ENCODE measurements at places on chromosomes 16 and 17.

- DNase-seq: peak; percentile 25
Observed at GRCh38 chr16:54135361-54136275, 151.0 kb downstream of the IRX3 start.

DNA sequence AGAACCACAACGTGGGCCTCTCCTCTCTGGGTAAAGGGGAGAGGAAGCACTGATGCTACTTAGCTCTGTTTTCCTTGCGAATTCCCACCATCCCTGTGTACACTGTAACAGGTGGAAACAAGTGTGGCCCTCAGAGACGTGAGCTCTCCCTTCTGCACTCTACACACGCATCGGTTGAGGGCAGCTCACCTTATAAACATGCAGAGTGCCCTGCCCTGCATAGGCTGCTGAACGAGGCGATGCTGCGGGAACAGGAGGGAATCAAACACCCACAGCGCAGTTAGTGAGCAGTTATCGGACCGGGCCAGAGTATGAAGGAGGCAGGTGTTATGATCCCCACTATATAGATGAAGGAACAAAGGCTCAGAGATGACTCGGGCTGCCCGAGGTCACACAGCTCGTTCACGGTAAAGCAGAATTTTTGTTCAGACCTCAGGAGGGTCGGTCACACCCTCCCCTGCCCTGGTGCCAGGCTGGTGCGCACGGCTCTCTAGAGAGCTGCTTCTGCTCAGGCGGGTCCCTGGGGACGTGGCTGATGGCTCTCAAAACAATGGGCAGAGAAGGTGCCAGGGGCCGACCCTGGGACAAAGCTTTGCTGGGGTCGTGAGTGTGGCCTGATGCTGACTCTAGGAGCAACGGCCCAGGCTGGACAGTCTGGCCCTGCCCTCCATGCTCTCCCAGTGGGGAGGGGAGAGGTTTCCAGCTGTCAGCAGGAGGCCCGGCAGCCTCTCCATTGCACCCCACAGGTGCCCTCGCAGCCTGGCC lies 68.5 kb downstream of the RPH3AL start:
- no peak for DNase-seq

- DNase-seq: no peak
Observed at GRCh38 chr17:83146347-83146746, 66.9 kb downstream of the METRNL start.

GRCh38 chr17:17269926-17270773 lies 10.9 kb downstream of the COPS3 start:
- DNase-seq: no peak

- peak; percentile 71 for DNase-seq
Observed at GRCh38 chr16:2205967-2206313, 686 bp downstream of the MLST8 start.

DNA sequence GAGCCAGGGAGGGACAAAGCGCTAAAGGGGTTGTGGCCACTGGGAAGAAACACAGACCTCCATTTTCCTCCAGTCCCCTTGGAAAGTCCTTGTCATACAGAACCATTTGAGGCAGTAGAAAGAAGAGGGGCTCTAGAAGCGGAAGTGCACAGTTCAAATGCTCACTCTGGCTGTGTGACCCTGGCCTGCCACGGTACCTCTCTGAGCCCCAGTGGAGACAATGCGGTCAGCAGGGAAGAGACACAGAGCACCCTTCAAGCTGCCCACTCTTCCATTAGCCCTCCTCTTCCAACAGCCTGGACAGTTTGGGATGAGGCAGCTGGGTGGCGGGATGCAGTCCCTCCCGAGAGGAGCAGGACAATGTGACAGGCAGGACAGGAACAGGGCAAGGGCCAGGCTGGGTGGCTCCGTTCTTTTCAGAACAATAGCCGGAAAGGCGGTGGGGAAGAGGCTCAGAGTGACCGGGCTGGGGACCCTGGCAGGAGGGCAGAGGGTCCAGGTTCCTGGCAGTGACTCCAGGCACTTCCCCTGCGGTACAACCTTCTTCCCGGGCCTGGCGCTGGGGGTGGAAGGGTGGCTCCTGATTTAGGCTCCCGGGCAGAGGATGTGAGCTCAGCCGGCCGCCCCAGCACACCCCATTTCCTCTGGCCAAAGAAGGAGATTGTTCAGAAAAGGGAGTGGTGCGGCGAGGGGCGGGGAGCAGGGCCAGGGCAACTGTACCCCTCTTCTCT lies 5.6 kb downstream of the CASKIN2 start:
- no peak for DNase-seq

GRCh38 chr17:1580979-1581676 lies 18.5 kb upstream of the PITPNA start:
- no peak for DNase-seq

GRCh38 chr17:29007860-29008455 lies 2.1 kb upstream of the SEZ6 start:
- peak; percentile 79 for DNase-seq

GRCh38 chr17:71032746-71033273 lies 863.5 kb downstream of the KCNJ2 start:
- DNase-seq: no peak

GRCh38 chr16:53974484-53975080 lies 270.6 kb downstream of the FTO start:
- DNase-seq: no peak

- no peak for DNase-seq
Observed at GRCh38 chr16:27618606-27619327, 68.8 kb downstream of the KATNIP start.

DNA sequence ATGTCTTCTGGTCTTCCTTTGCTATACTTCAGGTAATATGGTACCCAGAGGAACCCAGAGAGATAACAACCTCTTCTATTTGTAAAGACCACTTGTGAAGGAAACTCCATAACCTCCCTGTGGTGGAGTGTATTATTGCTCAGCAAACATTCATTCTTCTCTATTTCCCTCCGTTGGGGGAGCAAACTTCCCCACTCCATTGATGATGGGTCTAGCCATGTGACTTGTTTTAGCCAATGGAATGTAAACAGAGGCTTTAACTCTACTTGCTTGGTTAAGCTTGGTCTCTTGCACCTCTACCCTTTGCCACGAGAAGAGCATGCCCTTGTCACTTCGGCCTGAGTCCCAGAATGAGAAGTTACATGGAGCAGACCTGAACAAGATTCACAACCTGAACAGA lies 30.0 kb upstream of the SKAP1 start:
- no peak for DNase-seq

DNA sequence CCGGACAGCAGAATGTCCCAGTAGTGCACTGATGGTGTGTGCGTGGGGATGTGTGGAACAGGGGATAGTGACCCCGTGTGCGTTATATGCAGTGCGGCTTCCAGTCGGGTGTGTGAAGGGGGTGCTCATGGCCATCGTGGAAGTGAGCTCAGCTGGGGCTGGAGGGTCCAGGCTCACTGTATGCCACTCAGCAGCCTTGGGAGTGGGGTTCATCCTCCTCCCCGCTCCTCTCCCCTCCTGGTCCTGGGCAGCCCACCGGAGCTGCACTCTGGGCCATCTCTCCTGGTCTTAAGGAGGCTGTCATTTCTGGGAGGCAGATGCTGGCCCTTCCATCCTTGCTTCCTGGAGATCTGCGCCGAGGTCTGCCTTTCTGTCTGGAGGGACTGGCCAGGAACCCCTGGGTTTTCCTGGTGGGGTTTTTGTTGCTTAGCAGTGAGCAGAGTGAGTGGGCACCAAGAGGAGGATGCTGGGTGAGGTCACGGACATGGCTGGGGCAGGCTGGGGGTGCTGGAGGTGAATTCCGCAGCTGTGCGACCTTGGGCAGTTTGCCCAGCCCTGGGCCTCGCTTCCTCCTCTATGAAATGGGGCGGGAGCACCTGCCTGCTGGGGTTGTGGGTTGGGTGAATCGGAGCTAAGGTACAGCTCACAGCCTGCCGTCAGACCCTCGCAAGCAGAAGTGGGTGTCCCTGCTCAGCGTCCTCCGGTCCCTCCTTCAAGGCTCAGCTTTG lies 164.1 kb downstream of the SEC14L1 start:
- no peak for DNase-seq

DNA sequence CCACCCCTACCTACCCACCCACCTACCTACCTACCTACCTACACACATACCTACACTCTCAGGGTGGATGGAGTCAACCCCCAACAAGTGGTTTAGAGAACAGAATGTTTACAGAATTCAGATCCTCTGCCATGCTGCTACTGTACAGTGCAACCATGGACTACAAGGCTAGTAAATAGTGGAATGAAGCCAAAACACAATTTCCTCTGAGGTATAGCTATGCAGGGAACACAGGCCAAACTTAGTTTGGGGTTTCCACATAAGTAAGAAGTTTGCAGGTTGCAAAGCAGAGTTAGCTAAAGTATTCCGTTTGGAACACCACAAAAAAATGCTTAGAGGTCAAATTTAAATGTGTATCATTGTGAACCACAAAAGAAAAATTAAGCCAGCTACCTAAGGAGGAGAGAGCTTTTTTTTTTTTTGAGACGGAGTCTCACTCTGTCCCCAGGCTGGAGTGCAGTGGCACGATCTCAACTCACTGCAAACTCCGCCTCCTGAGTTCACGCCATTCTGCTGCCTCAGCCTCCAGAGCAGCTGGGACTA lies 2.7 kb upstream of the AP1G1 start:
- no peak for DNase-seq

DNA sequence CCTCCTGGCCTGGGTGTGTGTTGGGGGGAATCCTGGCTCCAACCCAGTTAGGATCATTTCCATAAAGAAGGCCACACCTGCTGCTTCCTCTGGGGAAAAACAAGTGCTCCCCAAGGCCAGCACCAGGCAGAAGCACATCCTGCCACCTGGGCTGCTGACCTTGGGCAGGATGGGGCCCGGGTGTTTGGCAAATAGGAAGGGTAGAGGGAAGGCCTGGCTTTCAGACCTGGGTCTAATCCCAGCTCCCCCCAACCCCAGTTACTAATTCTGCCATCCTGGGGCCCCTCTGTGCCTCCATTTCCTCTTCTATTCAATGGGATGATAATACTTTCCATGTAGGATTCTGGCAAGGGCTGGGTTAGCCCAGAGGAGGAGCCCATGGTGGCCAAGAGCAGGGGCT lies 3.0 kb upstream of the NLRC5 start:
- DNase-seq: no peak

GRCh38 chr16:72715267-72715666 lies 332.7 kb downstream of the ZFHX3 start:
- no peak for DNase-seq

DNA sequence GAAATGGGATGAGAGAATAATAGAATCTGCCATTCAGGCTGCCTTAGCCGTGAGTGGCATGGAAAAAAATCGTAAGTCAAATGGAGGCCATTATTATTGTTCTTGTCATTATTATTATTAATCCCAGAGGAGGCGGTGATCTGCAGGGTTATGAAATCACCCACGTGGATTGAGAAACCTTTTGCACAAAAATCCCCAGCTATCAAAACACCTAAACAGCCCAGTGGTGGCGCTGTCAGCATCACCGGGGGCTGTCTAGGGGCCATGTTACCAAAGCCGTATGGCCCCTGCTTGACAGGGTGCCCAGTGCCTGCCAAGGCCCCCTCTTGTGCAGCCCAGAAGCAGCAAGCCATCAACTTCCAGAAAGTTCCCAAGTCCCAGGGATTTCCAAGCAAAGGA lies 25.2 kb downstream of the CNGB1 start:
- DNase-seq: no peak

GRCh38 chr17:40317345-40317873 lies 8.4 kb downstream of the RARA start:
- DNase-seq: peak; percentile 86

DNA sequence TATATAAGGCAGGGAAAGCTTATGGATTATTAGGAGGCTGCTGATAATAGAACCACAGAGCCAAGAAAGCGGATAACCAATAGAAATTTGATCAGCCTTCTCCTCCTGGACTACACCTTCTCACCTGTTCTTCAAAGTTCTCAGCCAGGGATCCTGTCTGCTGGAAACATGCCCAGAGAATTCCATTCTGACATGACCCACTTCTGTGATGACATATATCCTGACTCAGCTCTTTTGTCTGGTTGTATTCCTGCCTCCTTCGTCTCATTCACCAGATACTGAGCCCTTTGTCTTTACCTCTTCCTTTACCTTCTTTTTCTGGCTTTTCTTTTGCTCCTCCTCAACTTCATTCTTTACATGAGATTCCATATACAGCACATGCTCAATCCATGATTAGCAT lies 576.1 kb downstream of the CDH11 start:
- DNase-seq: no peak

DNA sequence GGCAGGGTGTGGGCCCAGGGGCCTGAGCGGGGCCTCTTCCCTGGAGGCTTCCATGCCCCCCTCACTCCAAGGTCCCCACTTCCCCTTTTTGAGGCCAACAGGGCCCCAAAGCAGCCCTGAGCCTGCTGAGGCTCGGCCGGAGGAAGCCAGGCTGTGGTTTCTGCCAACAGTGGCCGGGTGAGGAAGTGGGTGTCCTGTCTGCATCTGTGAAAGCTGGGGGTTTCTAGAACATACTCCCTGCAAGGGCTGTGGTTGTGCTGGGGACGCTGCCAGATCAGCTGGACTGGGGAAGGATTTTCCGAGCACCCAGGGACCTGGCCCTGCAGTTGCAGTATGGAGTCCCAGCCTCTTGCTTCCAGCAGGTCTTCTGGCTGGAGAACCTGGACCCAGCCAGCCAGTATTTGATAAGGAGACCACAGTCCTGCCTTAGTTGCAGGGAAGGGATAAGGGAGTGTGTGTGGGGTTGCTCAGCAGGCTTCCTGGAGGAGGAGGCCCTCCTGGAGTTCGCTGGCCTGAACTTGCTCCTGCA lies 15.7 kb downstream of the ADCY7 start:
- DNase-seq: no peak

DNA sequence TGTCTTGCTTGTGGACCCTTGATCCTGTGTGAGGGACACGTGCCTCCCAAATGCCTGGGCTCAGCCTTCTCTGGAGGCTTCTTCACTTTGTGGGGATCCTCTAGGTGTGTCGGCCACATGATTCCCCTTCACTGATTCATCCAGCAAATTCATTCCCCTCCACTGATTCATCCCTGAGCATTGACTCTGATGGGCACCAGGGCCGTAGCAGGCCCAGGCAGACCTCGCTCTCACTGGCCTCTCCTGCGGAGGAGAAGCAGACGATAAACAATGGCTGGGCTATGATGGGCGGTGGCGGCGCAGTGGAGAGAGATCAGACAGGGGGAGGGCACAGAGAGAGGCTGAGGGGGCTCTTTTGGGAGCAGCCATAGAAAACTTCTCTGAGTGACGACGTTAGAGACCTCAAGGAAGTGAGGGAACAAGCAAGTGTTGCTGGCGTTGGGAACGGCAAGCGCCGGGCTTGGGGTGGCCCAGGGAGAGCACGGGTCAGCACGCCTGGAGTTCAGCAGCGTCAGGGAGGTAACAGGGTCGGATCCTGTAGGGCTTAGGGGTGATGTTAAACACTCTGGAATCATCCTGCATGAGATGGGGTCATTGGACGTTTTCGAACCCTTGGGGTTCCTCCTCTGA lies 17.5 kb upstream of the RPTOR start:
- DNase-seq: no peak

GRCh38 chr17:16938496-16939207 lies 33.3 kb downstream of the TNFRSF13B start:
- no peak for DNase-seq

- DNase-seq: no peak
Observed at GRCh38 chr17:3770466-3770865, 30.5 kb downstream of the ITGAE start.

DNA sequence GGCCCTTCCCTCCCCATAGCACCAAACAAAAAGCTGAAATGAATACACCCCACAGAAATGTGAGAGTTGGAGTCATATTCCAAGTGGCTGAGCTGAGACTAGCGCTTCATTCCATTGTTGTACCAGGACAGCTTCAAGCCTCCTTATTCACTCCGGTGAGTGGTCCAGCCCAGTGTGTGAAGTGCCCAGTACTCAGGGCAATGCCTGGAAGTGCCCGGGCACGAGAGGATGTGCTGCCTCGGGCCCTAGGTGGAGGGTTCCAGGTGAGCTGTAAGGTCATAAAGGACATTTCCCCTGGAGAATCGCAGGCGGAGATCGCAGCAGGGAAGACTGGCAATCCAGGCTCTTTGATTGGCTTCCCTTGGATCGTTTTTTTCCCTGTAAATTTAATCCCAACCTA lies 5.4 kb upstream of the CYLD start:
- DNase-seq: no peak
